NCI-H748 treated with DMSO at 0.1 percent for 48 hours (cell line): ENCODE measurements at places on chromosomes 7 and 10.

DNA sequence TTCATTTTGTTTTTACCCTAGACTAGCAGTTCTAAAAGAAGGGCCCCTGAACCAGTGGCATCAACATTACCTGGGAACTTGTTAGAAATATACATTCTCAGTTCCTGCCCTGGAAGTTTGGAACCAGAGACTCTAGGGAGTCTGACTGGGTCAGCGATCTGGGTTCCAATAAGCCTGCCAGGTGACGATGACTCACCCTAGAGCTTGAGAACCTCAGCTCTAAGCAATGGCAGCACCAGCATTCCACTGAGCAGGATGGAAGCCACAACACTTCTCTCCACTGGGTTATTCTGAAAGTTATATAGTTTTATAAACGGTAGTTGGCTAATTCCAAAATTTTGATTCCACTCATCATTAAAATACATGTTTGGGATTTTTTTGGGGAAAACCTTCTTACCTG is 97.0 kb upstream of the AMPH start:
- DNase-seq = no peak

- no peak for DNase-seq
These were observed 30.8 kb downstream of the SLC37A3 start for GRCh38 chr7:140367528-140367927.

DNA sequence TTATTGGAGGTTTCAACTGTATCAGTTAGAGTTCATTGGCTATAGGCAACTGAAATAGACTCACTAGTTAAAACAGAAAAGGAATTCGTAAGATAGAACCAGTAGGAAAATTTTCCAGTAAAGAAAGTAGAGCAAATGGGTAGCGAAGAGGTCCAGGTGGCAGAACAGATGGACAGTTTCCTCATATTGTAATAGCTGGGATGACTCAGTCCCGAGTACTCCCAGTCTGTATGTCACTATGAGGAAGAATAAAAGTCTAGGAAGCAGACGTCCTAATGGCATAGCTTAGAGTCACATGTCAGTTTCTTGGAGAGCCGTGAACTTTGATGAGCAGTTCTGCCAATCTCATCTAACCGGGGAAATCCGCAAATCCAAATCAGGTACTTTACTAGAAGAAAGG is 95.3 kb downstream of the RNF32 start:
- DNase-seq = no peak

DNA sequence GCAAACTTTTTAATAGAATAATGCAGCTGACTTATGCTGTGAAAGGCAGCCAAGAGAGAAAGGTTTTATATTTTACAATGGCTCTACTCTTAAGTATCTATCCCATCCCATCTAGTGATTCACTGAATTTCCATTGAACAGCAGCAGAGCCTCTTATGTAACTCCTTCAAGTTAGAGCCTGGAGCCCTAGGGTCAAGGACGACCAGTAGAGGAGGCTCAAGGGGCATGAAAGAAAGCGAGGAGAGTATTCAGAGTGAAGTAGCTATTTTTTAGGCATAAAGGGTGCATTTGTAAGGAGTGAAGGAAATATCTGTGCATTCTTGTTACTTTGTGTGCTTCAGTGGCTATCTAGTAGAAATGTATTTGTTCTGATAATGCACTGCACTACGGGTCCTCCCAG is 180.2 kb upstream of the TPK1 start:
- DNase-seq = no peak

GRCh38 chr10:71737001-71737833 is 17.6 kb upstream of the C10orf105 start:
- DNase-seq = no peak
